ENCODE measurements at places on chromosomes 16 and 17. TPM values are rescaled to one million over a fixed set of nuclear protein-coding genes. Genes with fewer than 3 reads are reported as not detected.

The EPOP gene
- 0.51 TPM for total RNA-seq

GRCh38 chr17:6365200-6365943 is 69.5 kb downstream of the AIPL1 start:
- DNase-seq = no peak

The OTOP2 gene
- total RNA-seq = not detected

GRCh38 chr17:49952209-49952911 is 16.6 kb upstream of the DLX4 start:
- peak; percentile 85 for DNase-seq

- DNase-seq = no peak
These were observed 15.2 kb downstream of the KRT23 start for GRCh38 chr17:40922239-40922638.

- peak; percentile 46 for DNase-seq
These were observed 13.2 kb downstream of the CD300LG start for GRCh38 chr17:43860077-43860725.

GRCh38 chr16:66961065-66961744 is at the start of gene CES3:
CES3 (plus strand) TSS chr16:66961266; CDS start chr16:66961308, 42 bp downstream.
- peak; percentile 79 for DNase-seq

DNA sequence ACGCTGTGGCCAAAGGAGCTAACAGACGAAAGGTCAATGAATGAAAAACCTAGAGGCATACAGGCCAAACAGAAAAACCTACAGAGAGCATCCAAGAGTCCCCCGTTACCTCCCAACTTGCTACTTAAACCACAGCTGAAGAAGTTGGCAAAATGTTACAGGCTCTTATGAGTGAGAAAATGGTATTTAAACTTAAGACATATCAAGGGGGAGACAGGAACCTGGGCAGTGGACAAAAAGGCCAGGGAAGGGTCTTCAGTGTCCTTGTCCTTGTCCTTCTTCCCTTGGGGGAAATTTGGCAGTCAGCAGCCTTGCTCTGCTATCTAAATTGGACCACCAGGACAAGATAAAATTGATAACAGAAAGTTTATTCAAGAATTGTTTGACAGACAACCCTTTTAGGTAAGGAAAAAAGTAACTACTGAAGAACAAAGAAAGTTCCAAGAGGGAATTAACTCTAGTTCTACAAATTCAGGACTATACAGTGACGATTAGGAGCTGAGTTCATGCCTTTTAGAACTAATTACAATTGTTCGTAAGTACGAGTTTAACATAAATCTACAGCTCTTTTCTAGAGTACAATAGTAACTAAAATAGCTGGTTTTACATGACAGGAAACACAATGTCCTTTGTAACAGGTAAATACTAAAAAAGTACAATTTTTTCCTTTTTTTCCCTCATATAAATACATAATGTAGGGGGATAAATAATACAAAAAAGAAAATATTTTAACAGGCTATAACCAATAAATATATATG is 3.8 kb upstream of the HOXB2 start:
- no peak for DNase-seq

GRCh38 chr17:17155568-17155967 is 50.6 kb downstream of the PLD6 start:
- DNase-seq = no peak

DNA sequence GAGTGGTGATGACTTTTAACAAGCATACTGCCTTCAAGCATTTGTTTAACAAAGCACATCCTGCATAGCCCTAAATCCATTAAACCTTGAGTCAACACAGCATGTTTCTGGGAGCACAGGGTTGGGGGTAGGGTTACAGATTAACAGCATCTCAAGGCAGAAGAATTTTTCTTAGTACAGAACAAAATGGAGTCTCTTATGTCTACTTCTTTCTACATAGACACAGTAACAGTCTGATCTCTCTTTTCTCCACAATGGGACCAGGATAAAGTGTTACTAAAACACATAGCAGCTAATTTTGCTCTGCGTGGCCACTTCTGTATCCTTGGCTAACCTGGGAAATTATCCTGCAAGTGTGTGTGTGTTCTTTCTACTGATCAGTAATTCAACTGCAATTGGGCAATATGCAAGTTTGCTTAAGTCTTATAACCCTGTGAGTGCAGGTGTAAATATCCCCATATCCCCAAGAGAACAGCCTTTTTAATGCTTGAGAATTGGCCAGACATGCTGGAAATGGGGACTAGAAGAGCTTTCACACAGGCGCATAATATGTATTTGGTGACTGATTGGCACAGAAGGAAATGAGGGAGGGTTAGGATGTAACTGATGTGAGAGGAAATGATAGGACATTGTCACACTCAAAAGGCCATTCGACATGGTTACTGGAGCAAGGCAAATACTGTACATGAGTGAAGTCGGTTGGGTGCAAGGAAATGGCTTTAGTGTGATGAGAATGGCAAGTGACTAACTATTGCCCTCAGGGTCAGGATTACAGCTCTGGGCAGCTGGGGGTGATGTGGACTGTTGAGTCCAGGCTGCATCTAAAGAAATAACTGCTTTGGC is 10.8 kb upstream of the ANKS4B start:
- DNase-seq = no peak

The LRRC45 gene
- 5.3 TPM for total RNA-seq

DNA sequence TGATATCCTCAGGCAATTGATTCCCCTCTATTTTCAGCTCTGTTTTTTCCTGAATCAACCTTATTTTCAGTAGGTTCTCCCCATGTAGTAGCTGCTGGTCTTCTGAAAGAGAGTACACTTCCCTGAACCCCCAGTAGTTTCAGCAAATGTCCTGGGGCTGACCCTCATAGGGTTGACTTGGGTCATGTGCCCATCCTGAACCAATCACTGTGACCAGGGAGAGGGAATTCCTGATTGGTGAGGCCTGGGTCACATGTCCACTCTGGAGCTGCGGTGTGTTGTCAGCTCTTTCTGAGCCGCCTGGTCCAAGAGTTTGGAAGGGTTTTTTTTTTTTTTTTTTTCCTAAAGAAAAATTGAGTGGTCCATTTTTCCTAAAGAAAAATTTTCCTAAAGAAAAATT is 8.3 kb upstream of the ZKSCAN2 start:
- no peak for DNase-seq

- no peak for DNase-seq
These were observed 1102.5 kb downstream of the CDH11 start for GRCh38 chr16:64019339-64019738.

The SLC16A6 gene
- 0.16 TPM for total RNA-seq

DNA sequence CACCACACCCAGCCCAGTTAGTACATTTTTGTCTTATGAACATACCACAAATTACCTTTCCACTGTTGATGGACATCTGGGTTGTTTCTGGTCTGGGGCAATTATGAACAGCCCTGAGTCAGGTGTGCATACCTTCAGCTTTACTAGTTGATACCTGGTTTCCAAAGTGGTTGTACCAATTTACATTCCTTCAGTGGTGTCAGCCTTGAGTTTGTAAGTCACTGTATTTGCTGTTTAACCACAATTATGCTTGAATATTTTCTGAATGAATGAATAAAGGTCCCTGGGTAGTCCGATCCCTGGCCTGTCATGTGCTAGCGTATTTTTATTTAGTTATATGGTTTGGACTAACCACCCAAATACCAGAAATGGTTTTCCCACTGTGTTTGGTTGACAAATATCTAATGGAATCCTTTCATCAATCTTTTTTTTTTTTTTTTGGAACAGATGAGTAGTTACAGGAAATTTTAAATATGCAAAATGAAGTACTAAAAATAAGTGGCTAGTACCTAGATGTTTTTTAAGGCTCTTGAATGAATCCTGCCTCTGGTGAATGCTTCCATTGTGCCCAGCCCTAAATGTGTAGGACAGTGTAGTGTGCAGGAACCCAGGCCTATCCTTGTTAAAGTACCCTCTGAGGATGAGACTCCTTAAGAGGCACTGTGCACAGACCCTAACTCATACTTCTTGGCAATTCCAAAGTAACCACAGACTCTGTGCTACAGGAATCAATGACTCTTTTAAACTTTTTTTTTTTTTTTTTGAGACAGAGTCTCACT is 3.7 kb downstream of the DUSP14 start:
- DNase-seq = no peak

DNA sequence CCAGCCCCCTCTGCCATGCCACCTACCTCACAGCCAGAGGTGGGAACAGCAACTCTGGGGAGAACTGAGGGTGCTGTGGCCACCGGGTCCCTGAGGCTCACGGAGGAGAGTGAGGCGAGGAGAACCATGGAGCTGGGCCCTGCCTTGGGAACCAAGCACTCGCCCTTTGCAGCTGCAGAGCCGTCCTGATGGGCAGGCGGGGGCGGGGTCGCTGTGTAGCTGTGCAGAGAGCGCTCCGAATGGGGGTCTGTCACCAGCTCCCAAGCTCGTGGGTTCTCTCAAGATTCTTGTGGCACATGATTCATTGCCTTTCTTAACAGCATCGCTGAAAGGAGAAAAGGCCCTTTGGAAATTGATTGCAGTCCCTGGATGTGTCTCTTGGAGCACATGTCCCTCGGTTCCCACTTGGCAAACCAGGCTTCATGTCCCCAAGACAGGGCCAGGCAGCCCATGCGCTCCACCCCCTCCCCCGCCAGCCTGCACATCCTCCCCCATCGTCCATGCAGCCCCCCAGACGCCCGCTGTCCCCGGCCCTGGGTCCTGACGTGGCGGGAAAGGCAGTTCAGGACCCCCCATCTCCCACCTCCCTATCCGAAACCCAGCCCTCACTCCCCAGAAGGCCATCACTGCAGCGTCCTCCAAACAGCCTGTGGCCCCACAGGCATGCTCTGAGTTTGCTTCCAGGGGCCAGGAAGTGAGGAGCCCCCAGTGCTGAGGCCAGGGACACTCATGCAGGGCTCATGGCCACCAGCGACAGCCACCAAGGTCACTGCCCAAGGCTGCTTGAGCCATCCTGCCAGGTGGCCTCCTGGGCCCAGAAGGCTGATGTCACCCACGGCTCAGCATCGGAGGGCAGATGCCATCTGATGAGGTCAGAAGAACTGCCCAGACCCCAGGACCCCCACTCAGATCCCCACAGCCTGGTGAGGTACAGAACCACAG is 20.6 kb upstream of the CHMP6 start:
- DNase-seq = no peak

DNA sequence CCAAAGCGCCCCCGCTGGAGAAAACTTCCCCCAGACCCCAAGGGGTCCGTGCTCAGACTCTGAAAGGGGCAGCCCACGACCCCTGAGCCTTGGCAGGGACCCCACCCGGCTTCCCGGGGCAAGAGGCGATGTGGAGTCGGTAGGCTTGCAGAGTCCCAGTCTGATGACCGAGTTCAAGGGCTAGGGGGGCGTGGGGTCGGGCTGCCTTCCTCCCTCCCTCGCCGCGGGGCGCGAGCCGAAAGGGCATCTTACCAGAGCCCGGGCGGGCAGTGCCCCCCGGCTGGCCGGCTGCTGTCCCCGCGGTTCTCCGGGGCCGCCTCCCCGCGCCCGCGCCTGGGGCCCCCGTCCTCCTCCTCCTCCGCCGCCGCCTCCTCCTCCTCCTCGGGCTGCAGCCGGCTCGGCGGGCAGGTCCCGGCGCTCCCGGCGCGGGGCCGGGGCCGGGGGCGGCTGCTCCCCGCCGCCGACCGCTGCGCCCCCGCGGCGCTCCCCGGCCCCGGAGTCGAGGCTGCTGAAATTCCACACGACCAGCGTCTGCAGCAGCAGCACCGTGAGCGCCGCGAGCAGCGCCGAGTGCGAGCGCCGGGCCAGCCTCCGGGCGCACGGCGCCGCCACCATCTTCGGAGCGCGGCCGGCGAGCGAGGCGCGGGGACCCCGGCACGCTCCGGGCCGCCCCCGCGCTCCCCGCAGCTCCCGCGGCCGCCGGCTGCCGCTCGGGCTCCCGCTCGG is 415 bp downstream of the XYLT1 start:
- peak; percentile 69 for DNase-seq

GRCh38 chr17:41013606-41014005 is 4.7 kb upstream of the KRTAP3-1 start:
- no peak for DNase-seq

All from Right ventricle myocardium inferior (tissue), 1 donor.